ENCODE measurements at places on chromosomes 13 and 19.

- DNase-seq = no peak
- H3K4me3 ChIP-seq = no peak overlapping the region
- H3K27me3 ChIP-seq = no peaks in the 10 kb centered on the region
- H3K27ac ChIP-seq = no peak overlapping the region
- H3K4me1 ChIP-seq = no peaks in the 10 kb centered on the region
Observed at GRCh38 chr13:89267734-89268133, 1596.6 kb downstream of the SLITRK5 start.

DNA sequence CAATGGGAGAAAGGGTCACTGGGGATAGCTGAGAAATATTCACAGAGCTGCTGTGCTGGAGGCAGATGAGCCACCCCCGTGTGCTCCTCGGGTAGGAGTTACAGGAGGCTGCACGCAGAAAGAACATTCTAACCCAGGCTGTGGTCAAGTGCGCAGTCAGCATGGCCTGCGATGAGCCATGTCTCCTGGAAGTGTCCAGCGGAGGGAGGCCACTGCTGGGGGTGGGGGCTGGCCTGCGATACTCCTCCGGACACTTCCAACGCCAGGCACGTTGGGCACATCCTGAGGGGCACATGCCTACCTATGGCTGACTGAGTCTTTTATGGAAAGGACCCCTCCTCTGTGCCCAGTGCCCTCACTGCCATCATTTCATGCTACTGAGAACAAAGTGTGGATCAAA lies 55.9 kb downstream of the RAB20 start:
- H3K36me3 ChIP-seq = no peaks in the 10 kb centered on the region
- no peaks in the 10 kb centered on the region for H3K4me1 ChIP-seq
- DNase-seq = no peak
- no peak overlapping the region for H3K27ac ChIP-seq
- no peaks in the 10 kb centered on the region for H3K27me3 ChIP-seq

DNA sequence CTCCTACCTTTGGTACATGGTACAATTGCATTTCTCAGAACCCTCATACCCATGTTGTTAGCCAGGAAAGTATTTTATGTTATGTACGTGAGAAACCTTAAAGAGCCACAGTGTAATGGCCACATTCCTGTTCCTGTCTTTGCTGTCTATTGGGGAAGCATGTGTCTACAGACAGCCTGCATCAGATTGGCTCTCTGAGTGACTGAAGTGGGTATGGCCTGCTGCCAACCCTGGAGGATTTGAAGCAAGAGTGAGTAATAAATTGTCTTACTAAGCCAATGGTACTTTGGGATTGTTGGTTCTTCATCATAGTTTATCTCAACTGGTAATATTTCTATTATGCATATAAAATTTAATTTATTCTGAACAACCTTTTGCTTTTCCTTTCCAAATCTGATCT lies 574.1 kb downstream of the LMO7 start:
- no peak overlapping the region for H3K4me3 ChIP-seq
- no peaks in the 10 kb centered on the region for H3K27me3 ChIP-seq
- H3K27ac ChIP-seq = no peak overlapping the region
- no peaks in the 10 kb centered on the region for H3K36me3 ChIP-seq
- no peak for DNase-seq

DNA sequence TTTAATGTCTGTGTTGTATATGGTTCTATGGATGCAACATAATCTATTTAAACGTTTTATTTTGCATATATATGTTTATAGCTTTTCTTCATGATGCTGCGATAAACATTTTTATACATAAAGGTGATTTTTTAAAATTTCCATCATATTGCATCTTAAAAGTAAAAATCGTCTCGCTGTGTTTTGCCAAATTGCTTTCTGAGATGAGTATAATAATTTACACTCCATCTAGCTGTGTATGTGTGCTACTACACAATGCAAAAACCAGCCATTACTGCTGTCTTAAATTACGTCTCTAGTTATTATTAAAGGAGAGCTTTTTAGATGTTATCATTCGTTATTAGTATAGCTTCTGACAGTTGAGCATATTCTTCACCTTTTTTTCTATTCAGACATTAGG lies 37.2 kb downstream of the METTL21C start:
- no peaks in the 10 kb centered on the region for H3K27me3 ChIP-seq
- no peak overlapping the region for H3K4me3 ChIP-seq
- DNase-seq = no peak
- H3K4me1 ChIP-seq = no peaks in the 10 kb centered on the region
- no peak overlapping the region for H3K27ac ChIP-seq
- H3K36me3 ChIP-seq = peaks cover 31% of the 10 kb centered on the region

DNA sequence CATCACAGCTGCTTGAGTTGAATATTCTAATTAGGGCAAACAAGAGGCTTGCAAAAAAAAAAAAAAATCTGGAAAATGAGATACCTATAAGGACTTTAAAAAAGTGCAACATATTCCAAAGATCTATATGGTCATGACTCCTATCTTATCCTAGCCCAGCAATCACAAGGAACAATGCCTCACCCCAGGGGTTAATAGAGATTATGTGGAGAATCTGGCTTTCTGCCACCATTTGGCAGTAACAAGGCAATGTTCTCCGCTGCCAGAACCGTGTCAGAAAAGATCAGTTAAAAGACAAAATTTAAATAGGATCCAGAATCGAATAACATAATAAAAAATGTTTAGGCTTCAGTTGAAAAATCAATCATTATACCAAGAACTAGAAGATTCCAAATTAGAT lies 1643.2 kb upstream of the PRR20A start:
- no peaks in the 10 kb centered on the region for H3K36me3 ChIP-seq
- no peak overlapping the region for H3K4me3 ChIP-seq
- no peaks in the 10 kb centered on the region for H3K27me3 ChIP-seq
- H3K27ac ChIP-seq = no peak overlapping the region
- no peak for DNase-seq

GRCh38 chr13:113327391-113327765 lies 30.3 kb downstream of the LAMP1 start:
- H3K4me1 ChIP-seq = no peaks in the 10 kb centered on the region
- peaks cover 18% of the 10 kb centered on the region for H3K36me3 ChIP-seq
- no peak for DNase-seq

DNA sequence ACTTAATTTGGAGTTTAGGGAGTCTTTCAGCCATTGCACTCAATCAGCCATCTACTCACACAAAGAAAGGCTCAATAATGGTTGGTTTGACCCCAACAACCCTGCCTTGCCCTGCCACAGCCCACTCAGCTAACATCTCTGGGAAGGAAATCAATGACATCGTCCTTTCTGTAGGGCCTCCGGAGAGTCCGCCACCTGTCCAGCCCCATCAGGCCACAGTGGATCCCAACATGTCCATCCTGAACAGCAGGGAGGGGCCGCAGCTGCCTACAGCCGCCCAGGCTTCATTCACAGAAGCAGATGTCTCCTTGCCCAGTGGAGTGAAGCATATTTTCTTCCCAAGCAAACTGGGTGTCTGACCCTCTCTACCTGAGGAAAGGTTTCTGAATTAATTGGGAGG lies 4.2 kb upstream of the CDX2 start:
- H3K4me1 ChIP-seq = peaks cover 8% of the 10 kb centered on the region
- H3K27ac ChIP-seq = no peak overlapping the region
- H3K36me3 ChIP-seq = no peaks in the 10 kb centered on the region
- peaks cover 34% of the 10 kb centered on the region for H3K27me3 ChIP-seq
- no peak overlapping the region for H3K4me3 ChIP-seq
- no peak for DNase-seq

GRCh38 chr19:681029-682019 lies 5.1 kb downstream of the FSTL3 start:
- H3K27me3 ChIP-seq = peaks cover 6% of the 10 kb centered on the region
- DNase-seq = no peak
- peak overlapping the region; percentile 77 for H3K27ac ChIP-seq
- peak overlapping the region; percentile 60 for H3K4me3 ChIP-seq

DNA sequence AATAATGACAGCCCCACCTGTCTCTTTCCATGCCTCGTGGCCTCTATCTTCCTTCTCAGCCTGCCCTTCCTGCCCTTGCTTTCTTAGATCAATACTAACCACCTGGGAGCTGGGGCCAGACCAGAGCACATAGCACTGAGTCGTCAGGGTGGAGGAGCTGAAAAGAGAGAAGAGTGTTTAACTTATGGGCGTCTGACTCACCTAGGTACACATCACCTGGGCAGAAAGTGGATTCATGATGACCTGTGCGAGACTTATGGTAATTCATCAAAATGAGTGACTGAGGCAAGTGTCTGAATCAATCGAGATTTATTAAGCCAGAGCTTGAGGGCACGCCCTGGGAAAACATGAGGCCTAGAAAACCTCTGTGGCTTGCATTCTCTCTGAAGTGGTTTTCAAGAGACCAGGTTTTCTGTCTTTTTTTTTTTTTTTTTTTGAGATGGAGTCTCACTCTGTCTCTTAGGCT lies 19.2 kb downstream of the CEACAM6 start:
- no peaks in the 10 kb centered on the region for H3K36me3 ChIP-seq
- DNase-seq = peak; percentile 40
- peaks cover 5% of the 10 kb centered on the region for H3K27me3 ChIP-seq
- peak overlapping the region; percentile 23 for H3K4me3 ChIP-seq

DNA sequence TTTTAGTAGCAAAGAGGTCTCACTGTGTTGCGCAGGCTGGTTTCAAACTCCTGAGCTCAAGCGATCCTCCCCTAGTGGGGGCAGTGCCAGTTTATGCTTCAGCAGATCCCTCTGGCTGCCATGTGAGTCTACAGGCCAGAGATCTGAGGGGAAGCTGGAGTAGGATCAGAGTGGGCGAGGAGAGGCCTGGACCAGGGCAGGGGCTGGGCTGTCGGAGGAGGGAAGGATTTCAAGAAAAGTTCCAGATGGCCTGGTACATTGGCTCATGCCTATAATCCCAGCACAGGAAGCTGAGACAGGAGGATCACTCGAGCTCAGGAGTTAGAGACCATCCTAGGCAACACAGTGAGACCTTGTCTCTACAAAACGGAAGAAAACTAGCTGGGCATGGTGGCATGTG lies 9.8 kb downstream of the DHX34 start:
- no peak for DNase-seq
- H3K27me3 ChIP-seq = no peaks in the 10 kb centered on the region
- H3K27ac ChIP-seq = no peak overlapping the region
- no peaks in the 10 kb centered on the region for H3K4me1 ChIP-seq

- no peaks in the 10 kb centered on the region for H3K36me3 ChIP-seq
- no peaks in the 10 kb centered on the region for H3K4me1 ChIP-seq
- no peaks in the 10 kb centered on the region for H3K27me3 ChIP-seq
- no peak for DNase-seq
- H3K27ac ChIP-seq = no peak overlapping the region
Observed at GRCh38 chr19:55930996-55931515, 1.1 kb downstream of the NLRP13 start.

GRCh38 chr13:42101821-42102585 lies 53.6 kb downstream of the DGKH start:
- H3K4me3 ChIP-seq = no peak overlapping the region
- H3K36me3 ChIP-seq = no peaks in the 10 kb centered on the region
- H3K27ac ChIP-seq = no peak overlapping the region
- no peaks in the 10 kb centered on the region for H3K4me1 ChIP-seq
- H3K27me3 ChIP-seq = no peaks in the 10 kb centered on the region
- DNase-seq = no peak

DNA sequence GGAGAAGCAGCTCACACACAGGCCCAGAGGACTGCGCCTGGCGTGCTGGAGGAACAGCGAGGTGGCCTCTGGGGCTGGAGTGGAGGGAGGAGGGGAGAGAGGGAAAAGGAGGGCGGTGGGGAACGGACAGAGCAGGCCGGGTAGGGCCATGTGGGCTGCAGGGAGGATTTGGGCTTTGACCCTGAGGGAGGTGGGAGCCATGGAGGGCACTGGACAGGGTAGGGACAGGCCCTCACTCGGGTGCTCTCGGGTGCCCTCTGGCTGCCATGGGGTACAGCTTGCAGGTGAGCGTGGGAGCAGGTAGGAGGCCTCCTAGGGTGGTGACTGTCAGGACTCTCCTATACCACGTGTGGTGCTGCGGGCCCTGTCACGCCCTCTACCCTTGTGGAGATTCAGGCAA lies 22.8 kb downstream of the PLIN4 start:
- no peaks in the 10 kb centered on the region for H3K27me3 ChIP-seq
- no peak overlapping the region for H3K4me3 ChIP-seq
- DNase-seq = no peak
- no peaks in the 10 kb centered on the region for H3K4me1 ChIP-seq
- H3K36me3 ChIP-seq = peaks cover 53% of the 10 kb centered on the region
- no peak overlapping the region for H3K27ac ChIP-seq

GRCh38 chr19:49887037-49887664 lies 9.5 kb downstream of the IL4I1 start:
- no peaks in the 10 kb centered on the region for H3K27me3 ChIP-seq
- H3K27ac ChIP-seq = no peak overlapping the region
- DNase-seq = no peak
- no peak overlapping the region for H3K4me3 ChIP-seq
- H3K4me1 ChIP-seq = peaks cover 5% of the 10 kb centered on the region

DNA sequence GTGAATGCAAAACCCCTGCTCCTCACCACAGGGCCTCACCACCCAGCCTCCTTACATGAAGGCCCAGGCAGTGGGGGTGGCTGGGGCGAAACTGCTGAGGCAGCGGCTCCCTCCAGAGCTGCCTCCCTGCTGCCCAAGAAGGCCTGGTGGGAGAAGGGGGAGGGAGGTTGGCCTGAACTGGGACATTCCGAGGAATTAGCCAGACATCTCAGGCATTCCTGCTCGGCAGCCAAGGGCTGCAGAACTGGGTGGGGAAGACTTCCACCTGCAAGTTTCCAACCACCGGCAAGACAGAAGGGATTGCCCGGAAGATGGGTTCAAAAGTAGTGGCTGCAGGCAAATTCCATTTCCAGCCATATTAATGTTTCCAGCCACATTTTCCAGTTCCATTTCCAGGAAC lies 2.3 kb upstream of the PSPN start:
- H3K4me3 ChIP-seq = no peak overlapping the region
- H3K27me3 ChIP-seq = no peaks in the 10 kb centered on the region
- no peaks in the 10 kb centered on the region for H3K4me1 ChIP-seq
- no peak for DNase-seq
- H3K36me3 ChIP-seq = peaks cover 33% of the 10 kb centered on the region
- no peak overlapping the region for H3K27ac ChIP-seq

- no peak overlapping the region for H3K4me3 ChIP-seq
- DNase-seq = no peak
- peaks cover 56% of the 10 kb centered on the region for H3K36me3 ChIP-seq
- H3K27me3 ChIP-seq = no peaks in the 10 kb centered on the region
Observed at GRCh38 chr19:811506-812048, 10.2 kb downstream of the PLPPR3 start.

DNA sequence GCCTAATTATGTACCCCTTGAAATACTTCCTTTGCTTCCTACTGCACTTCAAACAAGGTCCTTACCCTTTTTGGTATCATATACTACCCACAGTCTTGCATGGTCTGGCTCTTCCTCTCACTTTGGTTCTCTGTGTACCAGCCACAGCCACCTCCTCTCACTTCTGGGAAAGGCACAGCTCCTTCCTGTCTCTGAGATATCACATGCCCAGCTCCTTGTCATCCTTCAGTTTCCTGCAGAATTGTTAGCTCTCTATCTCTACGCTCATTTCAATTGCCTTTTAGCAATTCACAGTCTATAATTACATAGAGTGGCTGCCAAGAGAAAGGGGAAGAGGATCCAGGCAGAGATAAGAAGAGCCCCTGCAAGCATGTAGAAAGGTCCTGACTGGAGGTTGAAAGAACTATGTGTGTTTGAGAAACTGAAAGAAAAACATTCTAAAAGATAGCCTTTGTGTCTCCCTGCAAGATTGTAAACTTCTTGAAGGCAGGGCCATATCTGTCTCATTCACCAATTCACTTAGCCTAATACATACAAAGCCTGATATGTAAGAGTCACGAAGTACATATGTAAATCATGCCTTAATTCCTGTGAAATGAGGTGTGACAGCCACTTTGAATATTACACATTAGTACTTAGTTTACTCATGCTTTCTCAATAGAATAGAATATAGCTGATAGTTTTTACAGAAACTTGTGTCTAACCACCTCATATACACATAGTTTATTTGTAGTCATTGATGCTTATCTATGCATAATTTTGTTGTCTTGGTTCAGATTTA lies 933.1 kb downstream of the DIAPH3 start:
- no peaks in the 10 kb centered on the region for H3K4me1 ChIP-seq
- no peaks in the 10 kb centered on the region for H3K27me3 ChIP-seq
- H3K4me3 ChIP-seq = no peak overlapping the region
- DNase-seq = no peak
